ENCODE measurements at places on chromosomes 7 and 10.

DNA sequence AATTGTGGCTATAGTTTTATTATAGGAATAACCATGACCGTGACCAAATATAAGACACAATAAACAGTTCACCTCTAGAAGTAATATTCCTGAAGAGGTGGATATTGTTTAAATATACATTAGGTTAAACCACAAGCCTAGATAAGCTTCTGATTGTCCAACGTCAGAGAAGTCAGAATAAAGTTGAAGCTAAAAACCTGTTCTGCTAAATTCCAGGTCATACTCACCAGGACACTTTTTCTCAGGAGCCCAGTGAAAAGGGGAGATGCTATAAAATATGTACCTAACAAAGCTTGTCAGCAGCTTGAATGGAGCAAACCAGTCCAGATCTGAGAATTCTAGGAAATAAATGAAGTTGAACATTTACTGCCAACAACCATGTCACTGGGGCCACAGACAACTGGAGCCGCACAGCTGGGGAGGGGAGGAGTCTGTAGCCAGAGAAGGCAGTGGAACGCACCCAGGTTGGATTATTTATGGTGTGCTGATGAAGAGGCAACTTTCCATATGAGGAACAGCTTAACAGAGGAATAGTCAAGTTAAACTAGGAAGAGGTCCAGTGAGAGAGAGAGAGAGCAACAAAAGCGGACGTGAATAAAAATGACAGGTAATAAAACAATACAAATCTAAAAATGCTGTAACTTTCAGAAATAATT lies 191.1 kb downstream of the ZNF438 start:
- no peak for DNase-seq

- DNase-seq = no peak
These were observed 19.7 kb downstream of the CALML5 start for GRCh38 chr10:5479481-5480161.

DNA sequence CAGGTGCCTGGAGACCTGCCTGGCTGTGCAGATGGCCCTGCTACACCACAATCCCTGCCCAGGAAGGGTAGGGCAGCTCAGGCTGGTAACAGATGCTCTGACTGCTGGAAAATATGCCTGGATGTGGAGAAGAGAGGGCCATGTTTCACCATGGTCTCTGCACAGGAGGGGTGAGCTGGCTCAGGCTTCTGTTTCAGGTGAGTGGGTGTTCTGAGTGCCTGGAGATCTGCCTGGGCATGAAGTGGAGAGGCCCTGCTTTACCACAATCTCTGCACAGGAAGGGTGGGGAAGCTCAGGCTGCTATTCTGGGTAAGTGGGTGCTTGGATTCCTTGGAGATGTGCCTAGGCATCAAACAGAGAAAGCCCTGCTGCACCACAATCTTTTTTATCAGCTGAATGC lies 350.1 kb downstream of the KIF20B start:
- DNase-seq = no peak

DNA sequence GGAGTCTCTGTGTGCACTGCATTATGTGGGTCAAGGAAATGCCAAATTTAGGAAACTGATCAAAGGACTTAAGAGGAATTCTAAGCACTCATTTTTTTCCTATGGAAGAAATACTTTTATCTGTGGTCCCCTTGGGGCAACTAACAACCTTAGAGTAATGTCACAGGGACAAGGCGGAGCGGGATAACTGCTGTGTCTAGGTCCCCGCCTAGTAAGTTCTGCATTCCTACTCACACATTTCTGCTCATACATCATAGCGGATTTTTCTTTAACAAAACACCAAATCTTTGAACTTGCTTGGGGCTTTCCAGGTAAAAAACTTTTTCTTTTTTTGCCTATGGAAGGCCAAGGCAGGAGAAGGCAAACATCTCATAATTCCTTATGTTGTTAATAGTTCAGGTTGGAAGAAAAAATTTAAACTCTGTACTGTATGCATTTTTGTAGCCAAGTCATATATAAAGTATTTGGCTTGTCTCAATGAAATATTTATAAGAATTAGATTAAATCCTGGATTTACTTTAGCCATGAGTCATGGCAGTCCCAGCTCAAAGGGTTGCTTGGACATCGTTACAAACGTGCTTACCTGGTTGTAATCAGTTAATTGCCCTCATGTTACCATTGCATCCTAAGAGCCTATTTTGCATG lies 285.0 kb downstream of the PHTF2 start:
- no peak for DNase-seq

- no peak for DNase-seq
These were observed 992 bp upstream of the KIFBP start for GRCh38 chr10:68987611-68988010.

DNA sequence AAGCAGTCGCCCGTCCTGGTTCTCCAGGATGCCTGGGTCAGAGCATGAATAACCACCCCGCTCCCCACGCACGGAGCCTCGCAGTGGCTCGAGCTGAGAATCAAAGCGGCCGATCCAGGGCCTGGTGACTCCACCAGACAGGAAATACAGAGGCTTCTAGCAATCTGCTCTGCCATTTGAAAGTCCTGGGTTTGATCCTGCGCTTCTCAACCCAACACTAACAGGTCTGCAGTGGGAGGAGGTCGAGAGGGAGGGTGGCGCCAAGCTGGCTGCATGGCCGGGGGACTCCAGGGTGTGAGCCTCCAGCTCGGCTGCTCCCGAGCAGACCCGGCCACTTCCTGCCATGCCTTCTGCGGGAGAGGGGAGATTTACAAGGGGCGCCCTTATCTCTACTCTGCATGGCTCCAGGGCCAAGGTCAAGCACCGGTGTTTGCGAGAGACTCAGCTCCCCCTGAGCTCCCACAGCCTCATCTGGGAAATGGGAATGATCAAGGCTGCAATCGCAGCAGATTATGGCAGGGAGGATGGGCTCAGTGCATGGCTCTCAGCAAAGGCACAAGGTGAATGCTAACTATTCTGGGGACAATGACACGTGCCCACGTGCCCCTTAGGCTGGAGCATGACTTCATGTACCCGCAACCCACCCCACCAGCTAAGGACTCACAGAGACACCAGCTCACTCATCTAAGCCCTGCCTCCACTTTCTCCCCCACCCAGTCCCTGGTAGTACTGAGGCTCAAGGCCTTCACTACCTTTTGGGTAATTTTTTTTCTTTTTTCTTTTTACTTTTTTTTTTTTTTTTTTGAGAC lies 73.9 kb upstream of the TNRC18 start:
- DNase-seq = peak; percentile 43

- no peak for DNase-seq
These were observed 63.5 kb downstream of the REEP3 start for GRCh38 chr10:63584725-63585035.

DNA sequence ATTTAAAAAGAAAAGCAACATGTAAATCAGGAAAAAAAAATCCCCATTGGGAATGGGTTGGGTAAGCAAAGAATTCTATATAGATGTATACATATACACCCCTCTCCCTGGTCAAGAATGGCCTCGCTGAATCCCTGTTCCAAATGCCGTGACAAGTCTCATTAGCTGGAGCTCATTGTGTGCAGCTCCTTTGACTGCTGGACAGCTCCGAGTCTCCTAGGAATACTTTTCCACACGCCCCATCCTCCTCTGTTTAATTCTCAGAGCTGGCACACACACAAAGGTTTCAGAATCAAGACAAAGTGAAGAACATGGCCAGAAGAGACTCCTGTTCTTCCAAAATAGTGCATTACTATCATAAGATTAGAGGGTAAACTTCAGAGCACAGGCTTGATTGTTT lies 130.9 kb upstream of the MKLN1 start:
- DNase-seq = no peak

GRCh38 chr7:37957221-37957970 lies 37.0 kb downstream of the EPDR1 start:
- no peak for DNase-seq

GRCh38 chr7:39946693-39947092 lies 3.4 kb upstream of the CDK13 start:
- no peak for DNase-seq

GRCh38 chr7:114109721-114110120 lies 190.9 kb upstream of the PPP1R3A start:
- no peak for DNase-seq

GRCh38 chr7:142469696-142470543 lies 212.1 kb upstream of the PRSS58 start:
- no peak for DNase-seq

DNA sequence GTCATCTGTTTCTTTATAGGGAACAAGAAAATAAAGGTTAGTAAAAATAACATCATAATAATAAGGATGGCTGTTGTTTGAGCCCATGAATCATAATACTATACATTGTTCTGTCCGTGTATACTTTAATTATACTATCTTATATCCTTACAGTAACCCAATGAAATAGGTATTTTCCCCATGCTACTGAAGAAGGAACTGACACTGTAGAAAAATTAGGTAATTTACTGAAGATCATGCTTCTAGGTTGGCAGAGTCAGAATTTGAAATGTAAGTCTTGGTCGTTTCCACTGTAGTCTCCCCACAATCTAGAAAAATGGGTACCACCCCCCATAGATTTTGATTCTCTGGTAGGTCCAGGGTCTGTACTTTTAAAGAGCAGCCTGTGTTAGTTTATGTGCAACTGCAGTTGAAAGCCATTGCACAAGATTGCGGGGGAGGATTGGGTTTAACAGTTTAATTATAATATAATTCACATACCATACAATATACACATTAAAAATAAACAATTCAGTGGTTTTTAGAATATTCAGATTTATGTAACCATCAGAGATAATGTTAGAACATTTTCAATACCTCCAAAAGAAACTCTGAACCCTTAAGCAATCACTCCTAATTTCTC lies 47.7 kb downstream of the SHOC2 start:
- DNase-seq = no peak

GRCh38 chr10:43943119-43943817 lies 294.6 kb upstream of the ZNF32 start:
- peak; percentile 14 for DNase-seq

- no peak for DNase-seq
These were observed 5.6 kb downstream of the PODXL start for GRCh38 chr7:131550846-131551245.

- DNase-seq = no peak
These were observed 145.0 kb upstream of the CHST15 start for GRCh38 chr10:124238367-124238766.

DNA sequence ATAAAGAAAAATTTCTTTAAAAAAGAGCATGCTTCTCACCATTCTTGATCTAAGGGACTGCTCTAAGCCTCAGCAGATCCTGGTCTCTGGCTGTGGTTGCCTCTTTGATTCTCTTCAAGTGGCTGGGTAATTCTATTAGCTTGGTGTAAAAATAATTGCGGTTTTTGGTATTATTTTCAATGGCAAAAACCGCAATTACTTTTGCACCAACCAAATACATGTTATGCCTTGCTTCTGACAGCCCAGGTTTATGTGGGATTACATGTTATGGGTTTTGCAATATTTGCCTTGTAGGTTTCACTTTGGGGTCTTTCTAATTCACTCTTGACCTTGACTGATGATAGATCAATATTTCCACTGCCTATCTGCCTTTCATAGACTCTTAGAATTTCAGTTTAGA lies 20.0 kb upstream of the CREB5 start:
- no peak for DNase-seq

DNA sequence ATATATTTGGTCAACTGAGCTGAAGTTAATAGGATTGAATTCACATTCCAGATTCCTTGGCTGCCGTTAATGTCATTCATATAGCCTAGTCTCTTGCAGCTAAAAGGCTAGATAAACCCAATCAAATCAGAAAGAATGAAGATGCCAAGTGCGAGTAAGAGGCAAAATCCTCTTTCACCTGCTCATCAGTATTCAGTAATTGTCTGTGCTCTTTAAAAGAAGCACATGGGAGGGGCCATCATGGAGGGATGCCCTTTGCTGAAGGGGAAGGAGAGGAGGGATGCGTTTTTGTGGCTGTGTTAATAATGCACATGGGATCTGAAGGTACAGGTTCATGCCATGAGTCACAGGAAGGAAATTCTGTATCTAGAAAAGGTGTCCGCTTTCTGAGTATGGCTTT lies 232.2 kb downstream of the TMEM178B start:
- no peak for DNase-seq

GRCh38 chr7:43462836-43463235 lies 120.1 kb upstream of the STK17A start:
- DNase-seq = no peak

- DNase-seq = peak; percentile 63
These were observed 60.8 kb upstream of the NAMPT start for GRCh38 chr7:106345421-106346166.

- no peak for DNase-seq
These were observed 45.1 kb upstream of the CDK14 start for GRCh38 chr7:90551036-90551435.

GRCh38 chr7:15603124-15603523 lies 41.3 kb upstream of the AGMO start:
- DNase-seq = no peak

DNA sequence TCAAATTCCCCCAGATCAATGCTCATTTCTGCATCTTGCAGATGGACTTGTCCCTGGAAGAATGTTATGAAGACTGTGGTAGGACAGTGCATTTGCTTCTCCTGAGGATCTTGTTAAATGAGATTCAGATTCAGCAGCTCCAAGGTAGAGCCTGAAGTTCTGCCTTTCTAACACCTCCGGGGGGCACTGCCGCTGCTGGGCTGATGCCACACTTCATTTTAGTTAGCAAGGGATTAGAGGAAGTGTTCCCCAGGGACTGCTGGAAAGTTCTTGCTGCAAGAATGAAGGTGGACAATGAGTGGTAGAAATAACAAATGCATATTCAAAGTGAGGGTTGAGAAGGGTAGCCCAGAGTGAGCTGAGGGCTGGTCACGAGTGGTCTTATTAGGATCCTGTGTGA lies 434.3 kb upstream of the AKR1E2 start:
- DNase-seq = no peak

- no peak for DNase-seq
These were observed 621 bp upstream of the FAM133B start for GRCh38 chr7:92590711-92591310.

GRCh38 chr7:11730725-11731124 lies 101.3 kb downstream of the THSD7A start:
- DNase-seq = no peak

DNA sequence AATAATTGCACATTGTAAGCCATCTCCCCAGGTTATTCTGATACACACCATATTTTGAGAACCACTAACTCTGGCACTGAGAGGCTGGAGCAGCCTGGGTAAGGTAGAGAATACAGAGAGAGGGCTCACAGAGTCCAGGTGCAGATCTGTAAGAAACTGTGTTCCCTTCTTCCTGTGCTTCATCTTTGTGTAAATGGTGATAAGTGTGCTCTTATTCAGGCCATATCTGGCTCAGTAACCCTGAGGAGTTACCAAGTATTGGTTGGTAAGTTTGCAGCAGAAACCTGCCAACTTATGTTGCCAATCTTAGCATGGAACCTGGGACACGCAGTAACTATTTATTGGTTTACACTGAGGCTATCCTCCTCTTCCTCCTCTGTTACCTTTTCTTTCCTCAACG lies 16.2 kb upstream of the ICA1 start:
- no peak for DNase-seq
